ENCODE measurements at places on chromosomes 11 and 22.

GRCh38 chr11:14713496-14714244 lies 70.1 kb downstream of the PDE3B start:
- no peak for DNase-seq

GRCh38 chr22:38309614-38310517 lies 7.4 kb downstream of the CSNK1E start:
- DNase-seq = no peak

DNA sequence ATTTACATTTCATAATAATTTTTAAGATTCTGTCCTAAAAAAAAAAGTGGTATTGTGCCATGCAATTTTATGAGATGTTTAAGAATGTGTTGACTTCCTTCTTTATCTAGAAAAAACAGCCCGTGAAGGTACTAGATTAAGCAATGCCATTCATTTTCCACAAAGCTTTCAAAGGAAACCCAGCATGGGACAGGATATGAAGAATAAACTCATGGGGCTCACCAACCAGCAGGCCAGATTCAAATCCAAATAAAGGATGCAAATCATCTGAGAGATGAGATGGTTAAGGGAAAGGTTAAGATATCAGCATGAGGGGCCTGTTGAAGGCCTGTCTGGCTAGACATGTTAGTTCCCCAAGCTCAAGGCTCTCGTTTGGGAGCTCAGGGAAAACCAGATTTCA lies 199.1 kb downstream of the SWAP70 start:
- DNase-seq = no peak

DNA sequence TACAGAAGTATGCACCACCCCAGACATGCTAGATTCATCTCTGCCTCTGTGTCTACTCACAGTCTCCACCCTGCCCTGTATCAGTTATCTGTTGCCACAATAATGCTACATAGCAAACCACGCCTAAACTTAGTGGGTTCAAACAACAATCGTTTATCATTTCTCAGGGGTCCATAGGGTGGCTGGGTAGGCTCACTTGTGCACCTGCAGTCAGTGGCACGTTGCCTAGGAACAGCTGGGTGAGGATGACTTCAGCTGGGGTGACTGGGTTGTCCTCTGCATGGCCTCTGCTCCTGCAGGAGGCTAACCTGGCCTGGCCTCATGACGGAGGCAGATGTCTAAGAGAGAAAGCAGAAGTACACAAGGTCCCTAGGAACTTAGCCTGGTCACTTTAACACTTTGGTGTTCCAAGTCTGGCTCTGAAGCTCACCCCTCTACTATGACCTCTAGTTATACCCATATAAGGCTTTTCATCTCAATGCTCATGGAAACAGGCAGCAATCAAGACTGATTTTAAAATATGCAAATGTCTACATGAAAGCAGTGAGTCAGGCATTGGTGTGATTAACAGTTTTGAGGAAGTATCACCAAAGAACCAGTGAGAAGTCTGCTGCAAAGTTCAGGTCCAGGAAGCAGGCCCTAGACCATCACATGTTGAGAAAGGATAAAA lies 10.7 kb downstream of the OLFML1 start:
- no peak for DNase-seq

DNA sequence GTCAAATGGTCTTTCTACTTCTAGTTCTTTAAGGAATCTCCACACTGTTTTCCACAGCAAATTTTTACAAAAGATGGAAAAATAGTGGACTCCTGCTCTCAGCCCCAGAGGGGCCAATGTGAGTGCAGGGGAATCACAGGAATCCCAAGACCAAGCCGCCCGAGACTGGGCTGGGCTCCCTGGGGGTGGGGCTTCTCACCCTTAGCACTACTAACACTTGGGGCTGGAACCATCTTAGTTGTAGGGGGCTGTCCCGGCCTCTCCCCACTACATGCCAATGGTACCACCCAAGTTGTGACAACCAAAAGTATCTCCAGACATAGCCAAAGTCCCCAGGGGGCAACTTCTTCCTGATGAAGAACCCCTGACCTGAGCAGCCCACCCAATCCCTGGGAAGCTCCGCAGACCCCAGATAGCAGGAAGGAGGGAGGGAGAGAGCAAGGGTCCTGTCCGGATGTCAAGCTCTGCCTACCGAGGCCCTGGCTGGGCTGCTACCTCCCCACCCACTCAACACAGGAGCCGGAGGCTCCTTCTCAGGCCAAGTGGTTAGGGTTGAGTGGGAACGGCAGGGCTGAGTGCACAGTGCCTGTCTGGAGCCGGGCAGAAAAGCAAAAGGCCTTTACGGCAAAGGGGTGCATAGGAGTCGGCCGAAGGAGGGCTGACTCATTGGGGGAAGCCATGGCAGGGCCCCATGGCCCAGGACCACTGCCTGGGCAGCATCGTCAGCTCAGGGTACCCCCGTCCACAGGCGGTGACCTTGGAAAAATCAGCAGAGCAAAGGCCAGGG lies 122.5 kb upstream of the FGF3 start:
- DNase-seq = no peak

DNA sequence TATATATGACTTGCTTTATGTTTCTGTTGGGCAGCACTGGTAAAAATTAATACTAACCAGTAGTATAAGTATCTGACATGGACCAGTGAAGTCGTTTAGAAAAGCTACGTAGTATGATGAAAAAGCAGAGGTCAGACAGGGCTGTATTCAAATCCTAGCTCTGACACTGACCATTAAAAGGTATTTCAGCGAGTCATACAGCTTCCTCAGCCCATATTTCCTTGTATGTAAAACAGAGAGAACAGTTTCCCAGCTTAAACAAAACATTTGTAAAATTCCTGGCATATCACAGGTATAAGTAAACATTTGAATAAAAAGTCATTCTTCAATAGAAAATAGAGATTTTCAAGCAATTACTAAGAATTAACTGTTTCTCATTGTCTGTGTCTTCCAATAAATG lies 4.2 kb downstream of the NOX4 start:
- no peak for DNase-seq

DNA sequence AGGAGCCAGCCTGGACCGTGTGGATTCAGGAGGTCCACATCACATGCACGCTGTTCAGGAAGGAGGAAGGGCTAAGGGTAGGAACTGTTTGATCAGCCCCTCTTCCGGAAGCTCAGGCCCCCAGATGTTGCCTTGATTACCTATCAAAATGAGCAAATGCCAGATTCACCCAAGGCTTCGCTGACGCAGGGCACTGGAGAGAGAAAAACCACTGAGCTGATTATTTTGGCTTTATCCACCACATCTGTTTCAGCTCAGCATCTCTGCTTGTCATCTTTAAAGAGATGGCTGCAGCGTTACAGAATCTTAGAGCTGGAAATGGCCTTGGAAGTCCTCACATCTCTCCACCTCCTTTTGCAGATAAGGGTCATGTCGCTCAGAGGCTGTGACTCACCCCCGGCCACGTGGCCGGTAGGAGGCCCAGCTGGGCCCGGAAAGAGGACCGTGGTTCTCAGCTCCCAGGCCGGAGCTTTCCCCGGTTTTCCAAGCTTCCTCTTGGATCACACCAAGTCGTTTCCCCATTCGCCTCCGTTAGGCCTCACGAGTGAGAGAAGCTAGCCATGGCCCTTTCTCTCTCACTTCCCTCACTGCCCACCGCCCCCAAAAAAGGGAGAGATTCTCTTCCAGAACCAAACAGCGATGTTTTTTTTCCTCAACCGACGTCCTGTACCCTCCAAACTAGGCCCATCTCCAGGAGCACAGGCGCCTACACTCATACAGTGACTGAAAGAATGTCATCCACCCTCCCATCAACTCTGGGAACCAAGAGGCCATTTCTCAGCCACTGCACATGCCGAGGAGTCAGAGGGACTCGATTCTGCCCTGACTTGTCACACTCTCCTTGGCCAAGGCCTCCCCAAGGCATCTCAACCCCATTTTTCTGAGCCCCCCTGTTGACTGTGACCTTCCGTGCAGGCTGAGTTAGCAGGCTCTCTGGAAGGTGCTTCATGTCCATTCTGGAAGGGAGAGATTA lies 37.6 kb downstream of the LIF start:
- no peak for DNase-seq
